Nucleus accumbens (tissue), 56 donors: ENCODE measurements at places on chromosomes 11 and 22.

GRCh38 chr11:62805961-62806441 is 761 bp upstream of the NXF1 start:
- DNase-seq, result no peak

DNA sequence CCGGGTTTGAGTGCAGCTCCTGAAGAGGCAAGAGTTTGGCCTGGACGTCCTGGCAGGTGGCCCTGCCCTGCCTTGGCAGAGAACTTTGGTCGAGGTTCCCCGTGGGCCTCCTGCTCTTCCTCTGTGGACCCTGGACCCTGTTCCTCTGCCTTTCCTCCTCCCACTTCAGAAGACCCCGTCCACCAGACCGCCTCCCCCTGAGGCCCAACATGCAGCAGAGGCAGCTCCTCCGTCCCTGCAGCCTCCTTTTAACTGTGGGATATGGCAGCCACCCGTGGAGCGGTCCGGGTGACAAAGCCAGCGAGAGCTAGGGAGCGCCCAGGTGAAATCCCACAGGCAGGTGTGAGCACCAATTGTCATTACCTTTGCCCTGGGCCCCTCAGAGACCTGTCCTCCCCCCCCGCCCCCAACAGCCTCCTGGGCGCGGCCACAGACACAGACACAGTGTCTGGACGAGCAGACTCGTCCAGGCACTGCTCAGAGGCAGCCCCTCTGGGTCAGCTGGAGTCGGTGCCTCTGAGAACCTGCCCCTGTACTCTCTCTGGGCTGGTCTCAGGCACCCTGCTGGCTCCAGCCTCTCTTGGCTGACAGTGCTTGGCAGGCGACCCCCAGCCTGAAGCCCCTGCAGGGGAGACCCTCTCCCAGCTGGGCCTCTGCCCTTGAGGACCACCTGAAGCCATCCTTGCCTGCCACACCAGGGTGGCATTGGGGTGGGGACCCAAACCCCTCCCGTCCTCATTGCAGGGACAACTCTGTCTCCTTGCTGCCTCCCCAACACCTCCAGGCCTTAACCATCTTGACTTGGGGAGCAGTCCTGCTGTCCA is 4.1 kb upstream of the PTDSS2 start:
- no peak for DNase-seq

GRCh38 chr11:13321431-13321830 is 43.8 kb downstream of the BMAL1 start:
- DNase-seq, result no peak

DNA sequence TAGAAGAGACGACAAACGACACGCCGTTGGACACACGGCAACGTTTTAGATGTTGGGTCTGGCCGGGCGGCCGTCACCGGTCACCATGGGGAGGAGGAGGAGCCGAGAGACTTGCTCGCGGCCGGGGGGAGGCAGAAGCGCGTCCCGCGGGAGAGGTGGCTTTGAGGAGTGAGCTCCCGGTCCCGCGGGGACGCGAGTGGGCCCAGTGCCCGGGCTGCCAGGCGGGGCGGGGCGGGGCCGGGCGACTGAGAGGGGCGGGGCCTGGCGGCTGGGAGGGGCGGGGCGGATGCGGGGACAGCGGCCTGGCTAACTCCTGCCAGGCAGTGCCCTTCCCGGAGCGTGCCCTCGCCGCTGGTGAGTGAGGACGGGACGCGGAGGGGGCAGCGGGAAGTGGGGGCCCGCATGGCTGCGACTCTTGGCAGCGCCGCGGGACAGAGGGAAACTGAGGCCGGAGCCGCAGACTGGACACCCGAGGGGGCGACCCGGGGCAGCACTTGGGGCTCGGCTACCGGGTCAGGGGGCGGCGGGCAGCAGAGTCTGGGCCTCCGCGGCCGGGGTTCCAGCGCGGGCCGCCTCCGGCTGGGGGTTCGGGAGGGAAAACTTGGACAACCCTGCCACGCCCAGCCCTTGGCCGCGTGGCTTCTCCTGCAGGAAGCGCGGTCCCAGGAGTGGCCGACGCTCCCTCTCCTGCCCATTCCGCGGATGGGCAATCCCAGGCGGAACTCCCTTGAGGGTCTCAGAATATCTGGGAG is at the start of gene TSPO:
TSPO (plus strand) TSS at position 309 of the 752 bp plus-strand sequence. CDS start 7,680 bp downstream, outside the sequence.
- peak; percentile 45 for DNase-seq

GRCh38 chr11:69924308-69925161 is 105.3 kb upstream of the FGF3 start:
- DNase-seq, result no peak

DNA sequence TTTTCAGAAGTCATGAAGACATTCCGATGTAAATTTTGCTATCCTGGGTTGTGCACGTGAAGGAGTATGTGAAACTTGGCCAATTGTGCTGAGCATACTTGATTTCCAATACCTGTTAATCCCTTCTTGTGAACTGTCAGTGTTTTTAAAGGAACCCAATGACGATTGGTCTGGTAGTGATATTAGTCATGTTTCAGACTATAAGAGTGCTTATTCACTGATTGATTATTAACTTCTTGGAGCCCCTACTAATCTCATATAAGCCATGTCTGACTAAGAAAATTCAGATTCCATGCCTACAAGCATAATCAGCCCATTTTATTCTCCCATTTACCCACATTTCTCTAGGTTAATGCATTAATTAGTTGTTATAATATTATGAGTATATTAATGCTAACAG is 330.8 kb upstream of the MTNR1B start:
- no peak for DNase-seq

DNA sequence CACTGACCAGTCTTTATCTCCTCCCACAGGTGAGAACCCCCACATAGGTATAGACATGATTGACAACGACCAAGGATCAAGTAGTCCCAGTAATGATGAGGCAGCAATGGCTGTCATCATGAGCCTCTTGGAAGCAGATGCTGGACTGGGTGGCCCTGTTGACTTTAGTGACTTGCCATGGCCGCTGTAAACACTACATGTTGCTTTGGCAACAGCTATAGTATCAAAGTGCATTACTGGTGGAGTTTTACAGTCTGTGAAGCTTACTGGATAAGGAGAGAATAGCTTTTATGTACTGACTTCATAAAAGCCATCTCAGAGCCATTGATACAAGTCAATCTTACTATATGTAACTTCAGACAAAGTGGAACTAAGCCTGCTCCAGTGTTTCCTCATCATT is 76.5 kb downstream of the BTBD10 start:
- no peak for DNase-seq

- DNase-seq, result no peak
Measured at GRCh38 chr11:61193596-61193995, 9.7 kb upstream of the PGA3 start.

GRCh38 chr22:26334232-26334631 is 94.8 kb upstream of the ASPHD2 start:
- no peak for DNase-seq

DNA sequence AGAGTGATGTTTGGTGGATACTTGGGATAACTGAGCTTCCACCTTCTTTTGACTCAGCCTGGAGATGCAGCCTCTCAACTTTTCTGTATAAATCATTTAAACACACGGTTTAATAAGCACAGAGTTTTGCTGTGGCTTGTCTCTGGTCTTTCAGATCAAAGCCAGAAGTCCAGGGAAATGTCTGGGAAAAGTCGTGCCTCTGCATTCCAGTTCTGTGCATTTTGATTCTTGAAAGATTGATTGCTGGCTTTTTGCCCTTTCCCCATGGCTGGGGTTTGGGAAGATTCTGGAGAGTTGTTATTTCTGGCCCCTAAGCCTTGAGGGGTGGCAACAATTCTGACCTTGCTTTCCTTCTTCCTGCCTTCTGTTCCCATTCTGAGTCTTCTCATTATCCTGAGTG is 154.1 kb downstream of the COMMD9 start:
- DNase-seq, result no peak

DNA sequence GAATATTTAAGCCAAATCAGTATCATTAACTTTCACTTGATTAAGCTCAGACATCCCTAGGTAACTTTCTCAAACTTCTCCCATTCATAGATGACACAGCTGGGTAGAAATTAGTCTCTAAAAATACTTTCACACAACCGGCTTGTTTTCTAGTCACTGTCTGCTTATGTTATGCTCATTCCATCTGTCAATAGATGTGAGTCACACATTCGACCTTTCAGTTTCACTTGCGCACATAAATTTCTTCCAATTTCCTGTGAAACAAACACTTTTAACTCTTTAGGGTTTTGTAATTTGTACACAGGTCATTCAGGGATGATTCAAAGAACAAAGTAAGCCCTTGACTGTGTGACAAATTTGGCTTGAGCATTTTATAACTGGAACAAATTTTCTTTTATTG is 723.0 kb downstream of the KCNA4 start:
- DNase-seq, result no peak

DNA sequence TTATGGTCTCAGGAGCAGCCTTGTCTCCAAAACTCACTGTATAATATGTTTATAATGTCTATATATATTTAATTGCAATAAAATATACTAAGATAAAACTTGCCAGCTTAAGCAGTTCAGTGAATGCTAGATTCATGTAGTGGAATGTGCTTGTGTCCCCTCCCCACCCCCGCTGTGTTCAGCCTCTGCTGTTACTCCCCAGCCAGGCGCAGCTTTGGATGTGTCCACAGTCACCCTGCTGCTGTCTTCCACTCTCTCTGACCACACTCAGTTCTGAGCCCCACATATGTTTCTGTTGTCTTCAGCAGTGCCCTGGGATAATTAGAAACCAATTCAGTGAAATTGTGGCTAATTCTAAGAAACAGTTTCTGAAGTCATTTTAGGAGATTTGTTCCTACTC is 52.2 kb downstream of the PPFIA1 start:
- no peak for DNase-seq

GRCh38 chr11:69463181-69463994 is 18.1 kb upstream of the LINC01488 start:
- DNase-seq, result no peak

GRCh38 chr11:94457118-94458029 is 36.3 kb downstream of the MRE11 start:
- DNase-seq, result no peak

DNA sequence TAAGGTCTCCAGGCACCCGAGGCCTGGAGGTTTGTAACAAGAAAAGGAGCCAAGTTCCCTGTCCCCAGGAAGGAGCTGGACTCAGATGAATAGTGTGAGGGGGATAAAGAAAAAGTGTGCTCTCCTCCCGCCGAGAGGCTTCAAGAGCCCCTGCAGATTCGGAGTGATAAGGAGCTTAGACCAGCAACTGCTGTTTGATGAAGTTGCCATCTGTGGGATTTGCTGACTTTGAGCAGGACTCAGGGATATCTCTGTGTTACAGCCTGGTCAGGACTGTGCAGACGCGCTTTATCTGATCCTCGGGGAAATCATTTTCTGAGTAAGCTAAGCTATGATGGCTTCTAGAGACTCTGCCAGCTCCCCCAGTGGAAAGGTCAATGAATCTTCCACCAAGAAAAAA is 1017.0 kb downstream of the TBC1D22A start:
- no peak for DNase-seq

DNA sequence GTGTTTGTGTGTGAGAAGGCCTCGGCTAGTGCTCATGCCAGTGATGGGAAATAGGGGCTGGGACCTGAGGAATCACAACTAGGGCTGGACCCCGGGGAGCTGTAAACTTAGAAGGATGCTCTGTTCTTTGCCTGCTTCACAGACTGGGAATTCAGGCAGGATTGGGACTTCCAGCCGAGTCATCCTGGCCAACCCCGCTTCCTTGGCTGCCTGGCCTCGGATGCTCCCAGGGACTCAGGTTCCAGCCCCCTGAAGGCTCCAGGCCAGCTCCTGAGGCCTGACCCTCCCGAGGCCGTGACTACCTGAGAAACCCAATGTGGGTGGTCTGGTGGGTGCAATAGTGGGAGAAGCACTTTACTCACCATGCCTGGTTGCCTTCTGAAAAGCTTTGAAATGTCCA is 44.7 kb downstream of the IRAG1 start:
- DNase-seq, result no peak

DNA sequence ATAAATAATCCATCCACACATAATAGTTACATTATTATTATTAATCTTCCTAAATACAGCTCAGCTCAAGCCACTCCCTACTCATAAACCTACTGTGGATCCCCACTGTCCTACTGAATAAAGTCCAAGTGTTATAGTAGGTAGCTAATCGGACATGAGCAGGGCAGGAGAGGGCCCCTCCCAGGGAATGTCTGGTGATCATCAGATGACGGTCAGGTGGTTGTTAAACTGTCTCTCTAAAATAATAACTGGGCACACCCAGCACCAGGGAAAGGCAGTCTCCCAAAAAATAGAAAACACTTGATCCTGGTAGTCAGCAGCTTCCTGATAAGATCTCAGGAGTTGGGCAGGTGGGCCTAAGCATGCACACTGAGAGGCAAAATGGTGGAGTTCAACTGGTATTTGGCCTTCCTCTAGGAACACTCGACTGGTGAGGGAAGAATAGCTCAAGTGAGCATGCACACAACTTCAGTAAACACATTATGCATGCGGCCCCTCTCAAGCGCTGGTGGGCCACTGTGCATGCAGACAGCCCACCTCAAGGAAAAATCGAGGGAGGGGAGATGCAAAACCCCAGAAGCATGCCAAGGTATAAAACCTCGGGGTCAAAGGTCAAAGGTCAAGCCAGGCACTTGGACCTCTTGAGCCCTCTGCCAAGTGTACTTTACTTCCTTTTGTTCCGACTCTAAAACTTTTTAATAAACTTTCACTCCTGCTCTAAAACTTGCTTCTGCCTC is 65.0 kb downstream of the LRRC32 start:
- DNase-seq, result no peak

- DNase-seq, result no peak
Measured at GRCh38 chr11:114345575-114346222, 49.5 kb downstream of the NNMT start.

DNA sequence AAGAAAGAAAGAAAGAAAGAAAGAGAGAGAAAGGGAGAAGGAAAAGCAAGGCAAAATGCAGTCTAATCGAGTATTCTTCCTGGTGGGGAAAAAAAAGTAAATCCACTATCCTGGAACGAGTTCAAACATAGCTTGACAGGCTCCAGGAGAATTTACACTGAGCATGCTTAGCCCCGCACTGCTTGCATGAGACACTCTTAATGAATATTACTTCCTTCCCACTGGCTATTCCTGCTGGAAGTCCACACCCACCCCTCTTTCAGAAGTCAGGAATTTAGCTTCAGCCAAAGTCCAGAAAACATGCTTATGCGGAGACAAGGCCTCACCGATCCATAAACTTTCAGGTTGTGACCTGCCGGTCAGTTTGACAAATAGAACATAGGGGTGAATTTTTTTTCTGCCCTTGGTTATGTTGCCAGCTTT is 251.8 kb upstream of the BLID start:
- DNase-seq, result no peak

- no peak for DNase-seq
Measured at GRCh38 chr11:69215784-69216415, 60.2 kb downstream of the SMIM38 start.

DNA sequence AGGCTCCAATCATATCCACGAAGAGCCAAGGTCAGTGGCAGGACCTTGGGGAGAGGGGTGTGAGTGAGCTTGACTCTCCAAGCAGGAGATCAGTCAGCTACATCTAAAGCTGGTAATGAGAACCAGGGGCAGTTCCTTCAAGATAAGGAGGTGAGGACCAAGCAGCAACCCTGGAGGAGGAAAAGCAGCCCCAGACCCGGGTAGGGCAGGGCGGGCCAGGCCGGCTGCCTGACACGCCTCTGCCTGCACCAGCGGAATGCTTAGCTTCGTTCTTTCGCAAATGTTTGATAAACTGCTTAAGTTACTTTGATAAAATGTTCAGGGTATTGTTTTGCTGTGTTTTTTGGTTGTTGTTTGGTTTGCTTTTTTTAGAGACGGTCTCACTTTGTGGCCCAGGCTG is 18.7 kb upstream of the FADD start:
- no peak for DNase-seq
